Activated T-cell treated with anti-CD3 and anti-CD28 coated beads for 4 hours (primary cell): ENCODE measurements at places on chromosomes 6 and 20.

- no peak for DNase-seq
These were observed 50.0 kb downstream of the KLHL32 start for GRCh38 chr6:96974516-96974915.

DNA sequence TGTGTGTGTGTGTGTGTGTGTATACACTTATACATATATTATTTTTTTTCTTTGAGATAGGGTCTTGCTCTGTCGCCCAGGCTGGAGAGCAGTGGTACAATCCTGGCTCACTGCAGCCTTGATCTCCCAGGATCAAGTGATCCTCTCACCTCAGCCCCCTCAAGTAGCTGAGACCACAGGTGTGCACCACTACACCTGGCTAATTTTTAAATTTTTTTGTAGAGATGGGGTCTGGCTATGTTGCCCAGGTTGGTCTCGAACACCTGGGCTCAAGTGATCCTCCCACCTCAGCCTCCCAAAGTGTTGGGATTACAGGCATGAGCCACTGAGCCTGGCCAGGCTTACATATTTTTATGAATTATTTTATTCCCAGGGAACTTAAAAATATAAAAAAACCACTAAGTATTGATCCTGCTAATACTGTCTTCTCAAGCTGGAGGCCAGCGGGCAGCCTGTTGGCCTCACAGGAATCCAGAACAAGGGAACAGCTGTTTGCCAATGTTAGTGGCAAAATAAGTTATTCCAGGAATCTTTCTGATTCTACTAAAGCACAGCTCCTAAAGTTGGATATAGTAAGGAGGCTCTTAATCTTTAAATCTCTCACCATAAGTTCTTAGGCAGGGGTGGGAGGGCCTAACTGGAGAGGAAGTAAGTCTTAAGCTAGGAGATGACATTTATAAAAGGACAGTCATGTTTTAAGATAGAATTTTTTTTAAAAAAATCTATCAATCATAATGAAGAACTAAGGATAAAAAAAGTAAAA is 135.5 kb upstream of the NUP153 start:
- DNase-seq: no peak

GRCh38 chr6:147942363-147942762 is 400.3 kb upstream of the SASH1 start:
- no peak for DNase-seq

GRCh38 chr20:18380908-18381529 is 85.8 kb downstream of the DZANK1 start:
- no peak for DNase-seq
